Left ventricle myocardium superior (tissue), 1 donor: ENCODE measurements at places on chromosomes 1 and 21. TPM values are rescaled to one million over a fixed set of nuclear protein-coding genes. Genes with fewer than 3 reads are reported as not detected.

The CLCA2 gene
- not detected for total RNA-seq

The RAB7B gene
- 1.6 TPM for total RNA-seq

The LAMB3 gene
- total RNA-seq = 5.2 TPM

The KRTAP11-1 gene
- total RNA-seq = not detected

The TMEM82 gene
- total RNA-seq = not detected

The S100A8 gene
- 40.7 TPM for total RNA-seq

The TRIM45 gene
- 15.3 TPM for total RNA-seq
